ENCODE measurements at places on chromosomes 7 and 10. TPM values are rescaled to one million over a fixed set of nuclear protein-coding genes. Genes with fewer than 3 reads are reported as not detected.

DNA sequence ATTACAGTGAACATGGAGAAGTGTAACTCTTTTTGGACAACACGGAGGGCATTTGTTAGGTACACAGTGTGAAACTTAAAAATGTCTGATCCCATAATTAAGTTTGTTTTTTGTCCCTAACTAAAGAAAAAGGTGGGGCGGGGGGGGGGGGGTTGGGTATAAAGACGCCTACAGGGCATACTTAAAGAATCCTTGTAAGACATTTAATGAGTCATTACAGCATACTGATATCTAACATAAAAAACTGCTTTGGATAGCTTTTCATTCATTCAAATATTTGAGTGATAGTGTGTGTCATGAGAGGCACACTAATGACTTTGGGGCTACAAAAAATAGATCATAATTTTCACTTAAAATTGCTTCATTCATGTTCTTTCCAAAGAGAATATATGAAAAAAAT, 31.2 kb downstream of the ZNRF2 start:
- DNase-seq = no peak

DNA sequence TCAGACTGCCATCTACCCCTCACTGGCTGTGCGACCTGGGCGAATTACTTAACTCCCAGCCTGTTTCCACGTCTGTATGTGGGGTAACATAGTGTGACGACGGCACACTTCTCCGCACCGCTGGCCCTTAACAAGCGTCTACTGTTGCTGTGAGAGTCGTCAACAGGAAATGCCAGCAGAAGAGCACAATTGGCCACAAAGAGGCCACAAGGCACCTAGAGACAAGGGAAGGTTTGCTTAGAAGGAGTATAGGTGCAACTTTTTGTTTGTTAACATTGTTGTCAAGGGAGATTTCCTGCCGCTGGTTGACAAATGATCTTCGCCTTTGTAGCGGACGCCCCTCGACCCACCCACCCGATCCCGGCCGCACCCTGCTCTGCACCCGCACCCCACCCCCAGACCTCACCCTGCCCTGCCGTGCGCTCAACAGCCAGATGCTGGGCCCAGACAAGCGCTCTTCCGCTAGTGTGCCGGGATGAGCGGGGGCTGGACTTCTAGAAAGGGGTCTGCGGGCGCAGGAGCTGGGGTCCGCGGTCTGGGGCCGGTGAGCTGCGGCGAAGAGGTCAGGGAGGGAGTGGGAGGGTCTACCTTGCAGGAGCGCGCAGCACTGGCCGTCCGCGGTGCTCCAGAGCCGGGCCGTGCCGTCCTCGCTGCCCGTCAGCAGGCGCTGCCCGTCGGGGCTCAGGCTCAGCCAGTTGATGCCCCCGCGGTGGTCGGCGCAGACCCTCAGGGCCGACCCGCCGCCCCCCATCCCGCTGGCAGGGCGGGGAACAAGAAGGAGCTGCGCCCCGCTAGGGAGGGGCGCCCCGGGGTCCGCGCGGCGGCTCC, 785 bp downstream of the WDR86 start:
- no peak for DNase-seq

GRCh38 chr7:53318566-53318965, 283.1 kb downstream of the POM121L12 start:
- DNase-seq = no peak

DNA sequence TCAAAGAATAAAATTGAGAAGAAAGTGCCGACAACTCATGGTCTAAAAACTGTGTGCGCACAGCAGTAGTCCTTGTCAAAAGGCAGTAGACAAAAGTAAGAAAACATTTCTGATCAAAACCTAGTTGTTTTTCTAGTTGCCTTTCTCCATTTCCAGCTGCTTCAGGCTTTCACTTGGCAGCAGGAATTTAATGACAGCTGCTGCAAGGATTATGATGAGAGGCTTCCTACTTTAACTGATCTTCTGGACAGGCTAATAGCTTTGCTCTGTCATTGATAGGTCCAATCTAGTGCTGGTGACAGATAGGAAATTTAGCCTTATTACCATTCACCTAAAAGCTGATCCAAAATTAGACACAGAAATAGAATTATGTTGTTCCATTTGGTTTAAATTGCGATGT, 110.7 kb upstream of the SEMA3C start:
- DNase-seq = no peak

- DNase-seq = no peak
These were observed 704 bp downstream of the TNKS2 start for GRCh38 chr10:91798649-91799611.

DNA sequence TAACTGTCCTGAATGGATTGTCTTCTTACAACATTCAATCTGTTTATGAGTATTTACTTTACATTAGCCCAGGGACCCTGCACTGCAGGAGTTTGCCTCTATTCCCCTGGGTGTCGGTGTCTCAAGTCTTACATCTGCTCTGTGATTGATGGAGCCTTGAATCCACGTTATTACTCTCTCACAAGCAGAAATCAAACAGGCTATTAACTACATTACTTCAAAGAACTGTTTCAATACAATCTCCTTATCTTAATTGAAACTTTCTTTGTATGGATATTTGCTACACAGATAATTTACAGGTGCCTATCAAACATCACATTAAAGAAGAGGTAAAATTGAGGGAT, 3.1 kb upstream of the ARID5B start:
- no peak for DNase-seq

GRCh38 chr10:104731192-104731591, 90.1 kb downstream of the SORCS3 start:
- DNase-seq = no peak

- no peak for DNase-seq
These were observed 205.9 kb downstream of the BICC1 start for GRCh38 chr10:58718596-58718995.

GRCh38 chr7:17934612-17935240, 5.6 kb downstream of the SNX13 start:
- no peak for DNase-seq

Gene SEC31B
- 0.31 TPM for total RNA-seq

Gene CYP3A4
- total RNA-seq = not detected

Gene UCMA
- total RNA-seq = not detected
